ENCODE measurements at places on chromosomes 4 and X.
A peak's percentile ranks its signal among the peaks of the same experiment; 100 is the strongest.

DNA sequence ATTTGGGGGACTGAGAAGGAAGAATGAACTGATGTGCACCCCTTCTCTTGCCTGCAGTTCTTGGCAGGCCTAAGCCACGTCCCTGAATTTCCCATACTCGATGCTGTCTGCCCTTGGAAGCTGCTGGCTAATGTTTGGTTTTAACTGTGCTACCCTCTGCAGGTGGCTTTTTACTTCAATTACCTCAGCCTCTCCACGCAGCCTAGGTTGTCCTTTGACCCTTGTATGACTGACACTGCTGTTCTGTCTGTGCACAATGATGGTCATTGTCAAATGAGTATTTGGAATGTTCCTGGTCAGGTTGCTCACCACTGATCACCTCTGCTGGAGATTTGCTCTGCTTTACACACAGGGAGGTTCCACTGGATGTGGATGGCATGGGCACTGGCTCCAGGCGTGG, 137.1 kb downstream of the ZNF518B start:
- DNase-seq, result no peak

DNA sequence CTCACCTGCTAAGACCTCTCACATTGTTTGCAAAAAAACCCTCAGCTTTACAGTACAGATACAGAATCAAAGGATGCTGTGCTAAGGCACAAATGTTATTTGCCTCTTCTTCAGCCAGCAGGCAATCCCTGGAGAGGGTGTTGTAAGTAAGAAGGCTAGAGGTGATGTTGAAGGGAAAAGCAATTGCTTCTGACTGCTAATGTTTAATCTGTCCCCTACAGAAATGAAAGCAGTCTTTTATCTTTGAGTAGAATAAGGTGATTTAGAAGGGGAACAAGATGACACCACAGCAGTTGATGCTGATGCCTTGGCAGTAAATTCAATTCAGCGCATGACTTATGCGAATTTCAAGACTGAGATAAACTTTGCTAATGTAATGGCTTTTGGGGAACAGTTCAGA, 1064.8 kb upstream of the IGFBP7 start:
- DNase-seq, result no peak

DNA sequence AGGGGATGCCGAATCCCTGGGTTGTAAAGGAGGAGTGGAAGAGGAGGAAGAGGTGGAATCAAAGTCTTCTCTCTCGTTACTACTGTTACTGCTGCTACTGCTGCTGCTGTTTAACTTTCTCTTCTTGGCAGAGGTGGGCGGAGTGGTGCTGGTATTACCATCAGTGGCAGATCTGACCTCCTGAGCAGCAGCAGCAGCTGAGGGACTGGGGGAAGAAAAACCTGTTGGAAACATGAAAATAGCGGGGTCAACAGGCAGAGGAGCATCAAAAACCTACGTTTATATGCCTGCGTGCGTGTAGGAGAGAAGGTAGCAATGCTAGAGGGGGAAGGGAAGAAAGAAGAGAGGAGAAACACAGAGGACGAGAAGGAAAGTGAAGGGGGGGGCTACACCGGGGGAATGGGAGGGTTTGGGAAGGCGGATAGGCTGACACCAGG, 339 bp downstream of the CUL4B start:
- DNase-seq, result peak; percentile 9

DNA sequence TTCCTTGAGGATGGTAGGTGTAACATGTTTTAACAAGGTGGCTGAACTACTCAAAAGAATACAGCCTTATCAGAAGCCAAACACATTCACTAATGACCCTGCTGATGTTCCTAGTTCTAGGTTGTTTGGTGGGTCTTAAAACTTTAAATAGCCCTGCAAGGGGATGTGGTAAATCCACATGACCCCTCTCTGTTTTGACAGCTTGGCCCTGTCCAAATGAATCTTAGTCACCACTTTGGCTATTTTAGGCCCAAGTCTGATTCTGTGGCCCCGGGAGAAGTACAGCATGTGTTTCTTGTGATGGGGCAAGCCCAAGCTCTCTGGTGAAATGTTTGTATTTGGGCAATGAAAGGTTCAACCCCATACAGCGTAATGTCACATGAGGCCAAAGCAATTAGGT, 54.5 kb upstream of the GPR34 start:
- no peak for DNase-seq

DNA sequence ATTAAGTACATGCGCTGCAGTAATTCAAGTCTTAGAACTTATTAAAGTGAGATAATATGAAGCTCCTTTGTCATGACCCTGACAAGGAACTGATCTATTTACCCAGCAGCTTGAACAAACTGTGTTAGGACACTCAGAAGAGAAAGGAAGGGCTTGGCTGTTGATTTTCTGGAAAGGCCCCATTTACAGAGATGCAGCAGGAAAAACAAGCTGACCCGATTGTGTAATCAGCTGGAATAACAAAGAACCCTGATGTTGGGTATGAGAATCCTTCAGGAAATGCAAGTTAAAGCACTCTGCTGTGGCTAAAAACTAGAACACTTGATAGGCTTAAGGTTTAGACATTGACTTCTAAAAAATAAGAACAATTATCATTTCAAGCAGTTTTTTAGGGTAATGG, 64.8 kb downstream of the TBC1D9 start:
- no peak for DNase-seq

GRCh38 chrX:7147978-7148854, at the start of gene PUDP:
TSS of gene PUDP (minus strand) at chrX:7148153. CDS start at chrX:7148113, 40 bp downstream.
- peak; percentile 78 for DNase-seq

DNA sequence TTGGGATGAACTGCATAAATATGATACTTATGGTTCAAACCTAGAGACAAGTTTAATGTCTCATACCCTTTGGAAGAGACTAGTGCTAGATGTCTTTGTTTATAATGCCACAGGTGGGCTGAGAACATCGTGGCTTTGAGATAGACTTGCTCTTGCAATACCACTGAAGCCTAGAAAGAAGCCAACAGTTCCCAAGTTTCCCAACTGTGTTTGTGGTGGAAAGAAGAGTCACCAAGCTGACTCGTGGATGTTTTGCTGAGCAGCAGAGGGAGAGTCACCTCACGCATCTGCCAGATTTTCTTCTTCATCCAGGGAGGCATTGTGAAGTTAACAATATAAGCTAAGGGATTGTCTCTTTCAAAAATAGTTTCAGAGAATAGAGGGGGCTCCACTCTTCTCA, 1076.2 kb downstream of the C4orf33 start:
- no peak for DNase-seq

- DNase-seq, result peak; percentile 28
These were observed 53.8 kb downstream of the ZFYVE28 start for GRCh38 chr4:2364654-2365053.

GRCh38 chr4:119240128-119240527, 27.6 kb downstream of the USP53 start:
- no peak for DNase-seq

- DNase-seq, result no peak
These were observed 38.6 kb upstream of the HMX1 start for GRCh38 chr4:8910100-8910821.

DNA sequence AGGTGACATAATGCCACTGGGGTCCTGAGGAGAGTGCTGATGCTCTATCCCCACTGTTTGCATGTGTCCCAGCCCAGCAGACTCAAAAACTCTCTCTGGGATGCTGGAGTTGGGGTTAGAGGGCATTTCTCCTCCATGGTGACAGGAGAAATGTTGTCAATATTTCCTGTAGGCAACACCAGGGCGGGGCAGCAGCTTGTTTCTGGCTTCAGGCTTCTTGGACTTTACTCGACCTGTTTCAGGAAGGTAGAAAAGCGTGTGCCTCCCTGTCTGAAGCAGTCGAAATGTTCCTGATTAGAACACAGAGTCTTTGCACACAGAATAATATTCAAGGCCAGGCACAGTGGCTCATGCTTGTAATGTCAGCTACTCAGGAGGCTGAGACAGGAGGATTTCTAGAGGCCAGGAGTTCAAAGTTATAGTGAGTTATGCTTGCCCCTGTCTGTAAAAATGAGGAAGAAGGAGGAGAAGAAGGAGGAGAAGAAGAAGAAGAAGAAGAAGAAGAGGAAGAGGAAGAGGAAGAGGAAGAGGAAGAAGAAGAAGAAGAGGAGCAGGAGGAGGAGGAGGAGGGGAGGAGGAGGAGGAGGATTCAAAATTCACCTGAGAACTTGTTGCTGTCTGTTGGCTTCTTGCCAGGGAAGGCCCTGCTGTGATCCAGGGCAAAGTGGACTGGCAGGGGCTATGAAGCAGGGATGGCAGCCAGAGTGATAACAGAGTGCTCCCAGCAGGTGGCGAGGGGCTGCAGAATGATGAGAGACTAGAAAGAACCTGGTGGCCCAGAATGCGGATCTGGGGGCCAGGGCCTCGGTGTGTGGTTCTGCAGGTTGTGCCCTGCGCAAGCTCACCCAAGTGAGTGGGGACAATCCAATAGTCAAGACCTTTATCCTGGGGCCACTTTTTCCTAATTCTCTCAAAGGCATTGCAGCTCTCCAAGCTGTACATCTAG, 82.9 kb downstream of the RTL5 start:
- no peak for DNase-seq

DNA sequence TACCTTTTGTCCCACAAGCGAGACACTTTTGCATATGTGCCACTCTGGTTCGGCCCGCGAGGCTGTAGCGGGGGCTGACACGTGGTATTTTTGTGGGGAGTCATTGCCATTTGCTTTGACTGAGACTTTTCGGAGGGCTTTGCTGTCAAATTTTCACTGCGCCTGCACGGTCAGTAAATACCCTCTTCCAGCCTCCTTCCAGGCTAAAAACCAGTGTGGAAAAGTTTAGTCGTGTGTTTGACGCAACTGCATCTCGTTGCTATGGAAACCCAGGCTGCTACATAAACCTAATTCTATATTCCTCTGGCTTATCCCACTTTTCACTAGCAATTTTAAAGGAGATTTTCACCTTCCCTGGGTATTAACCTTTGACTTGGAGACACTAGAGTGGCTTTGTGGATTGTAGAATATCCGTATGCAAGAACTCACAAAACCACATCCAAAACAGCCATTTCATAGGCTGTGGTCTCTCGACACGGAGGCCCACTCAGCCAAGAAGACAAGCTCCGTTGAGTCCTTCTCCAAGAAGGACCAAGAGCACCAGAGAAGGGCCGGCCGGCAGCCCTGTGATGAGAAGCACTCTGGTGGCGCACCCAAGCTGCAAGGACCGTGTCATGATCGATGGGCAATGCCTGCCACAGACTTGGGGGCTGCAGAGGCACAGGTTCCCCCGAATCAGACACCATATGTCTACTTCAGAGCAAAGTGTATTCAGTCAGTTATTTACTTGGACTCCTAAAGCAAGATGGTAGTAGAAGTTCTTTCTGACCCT, 38.4 kb upstream of the ENPP6 start:
- no peak for DNase-seq

All from effector memory CD4-positive, alpha-beta T cell (primary cell).